ENCODE measurements at places on chromosomes 5 and 9. TPM values are rescaled to one million over a fixed set of nuclear protein-coding genes. Genes with fewer than 3 reads are reported as not detected.

GRCh38 chr5:174362514-174362913 lies 317.0 kb downstream of the NSG2 start:
- H3K4me1 ChIP-seq = no peaks in the 10 kb centered on the region
- H3K4me3 ChIP-seq = no peak overlapping the region
- H3K36me3 ChIP-seq = no peaks in the 10 kb centered on the region
- H3K27ac ChIP-seq = no peak overlapping the region
- H3K27me3 ChIP-seq = no peaks in the 10 kb centered on the region
- DNase-seq = no peak

WWC1 gene
- total RNA-seq = 38.7 TPM

LHFPL2 gene
- 25.7 TPM for total RNA-seq

DNA sequence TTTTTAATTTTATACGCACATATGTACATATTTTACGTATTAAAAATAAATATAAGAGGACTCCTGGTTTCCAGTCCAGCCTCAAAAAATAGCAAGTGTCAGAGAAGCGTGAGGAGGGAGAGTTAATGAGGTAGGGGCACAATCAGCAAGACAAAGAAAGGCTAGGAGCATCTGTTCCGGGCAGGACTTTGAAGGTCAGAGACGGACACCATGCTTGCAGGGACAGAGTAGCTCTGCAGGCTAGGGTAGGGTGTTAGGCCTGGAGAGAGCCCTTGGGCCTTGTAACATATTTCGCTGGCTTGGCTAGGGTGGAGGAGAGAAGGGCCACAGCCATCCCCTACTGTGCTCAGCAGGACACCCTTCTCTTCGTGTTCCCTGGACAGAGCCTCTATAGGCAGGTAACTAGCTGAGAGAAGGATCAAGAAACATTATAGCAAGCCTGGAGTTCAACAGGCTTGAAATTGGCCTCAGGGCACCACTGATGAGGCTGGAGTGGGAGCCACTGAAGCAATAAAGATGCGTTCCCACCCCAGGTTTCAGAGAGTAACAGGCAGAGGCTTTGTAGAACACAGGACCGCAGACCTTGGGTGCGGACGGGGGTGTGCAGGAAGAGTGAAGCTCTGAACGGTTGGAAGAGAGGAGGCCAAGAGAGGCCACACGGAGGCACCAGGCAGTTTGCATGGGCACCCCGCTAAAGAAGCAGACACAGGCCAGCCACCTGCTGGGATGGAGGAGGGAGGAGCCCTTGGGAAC lies 9.7 kb upstream of the IPPK start:
- H3K36me3 ChIP-seq = no peaks in the 10 kb centered on the region
- no peak overlapping the region for H3K27ac ChIP-seq
- no peaks in the 10 kb centered on the region for H3K27me3 ChIP-seq
- no peak for DNase-seq
- H3K4me1 ChIP-seq = no peaks in the 10 kb centered on the region

GRCh38 chr9:113528811-113529210 lies 65.3 kb downstream of the RGS3 start:
- DNase-seq = no peak
- H3K27me3 ChIP-seq = no peaks in the 10 kb centered on the region
- H3K36me3 ChIP-seq = no peaks in the 10 kb centered on the region
- H3K4me1 ChIP-seq = peaks cover 74% of the 10 kb centered on the region
- H3K4me3 ChIP-seq = no peak overlapping the region

RICTOR gene
- 47.8 TPM for total RNA-seq

PCDHA7 gene
- 0.88 TPM for total RNA-seq

SPTAN1 gene
- 307 TPM for total RNA-seq

LCN12 gene
- total RNA-seq = 85.0 TPM

DNA sequence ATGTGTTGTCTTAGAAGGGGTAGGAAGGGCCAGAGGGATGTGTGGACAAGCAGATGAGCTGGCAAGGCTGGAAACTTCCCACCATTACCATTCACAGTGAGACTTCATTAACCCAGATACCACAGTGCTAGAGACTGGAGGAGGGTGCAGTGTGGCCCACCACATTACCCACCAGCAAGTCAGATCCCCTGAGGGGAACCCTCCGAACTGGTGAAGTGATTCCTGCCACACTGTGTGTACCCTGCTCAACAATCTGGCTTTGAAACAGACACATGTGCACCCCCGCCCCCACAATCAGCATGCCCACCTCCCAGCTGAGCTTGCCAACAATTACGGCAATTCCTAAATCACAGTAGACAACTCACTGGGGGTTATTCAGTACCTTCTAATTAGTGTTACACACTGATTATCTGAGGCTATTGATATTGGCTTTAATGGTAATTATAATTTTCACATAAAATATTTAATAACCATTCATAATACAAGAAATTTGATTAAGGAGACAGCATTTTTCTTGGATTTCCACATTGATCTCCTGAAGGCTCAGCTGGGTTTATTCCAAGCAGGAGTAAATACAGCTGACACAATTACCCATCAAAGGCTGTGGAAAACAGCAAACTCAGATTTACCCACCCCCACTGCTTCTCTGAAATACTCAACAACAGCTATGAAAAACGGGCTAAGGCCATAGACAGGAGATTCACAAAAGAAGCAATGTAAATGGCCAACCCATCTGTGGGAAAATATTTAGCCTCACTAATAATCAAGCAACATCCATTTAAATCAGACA lies 169.3 kb upstream of the FSTL4 start:
- no peak overlapping the region for H3K4me3 ChIP-seq
- DNase-seq = no peak
- no peaks in the 10 kb centered on the region for H3K4me1 ChIP-seq
- H3K27me3 ChIP-seq = no peaks in the 10 kb centered on the region

DNA sequence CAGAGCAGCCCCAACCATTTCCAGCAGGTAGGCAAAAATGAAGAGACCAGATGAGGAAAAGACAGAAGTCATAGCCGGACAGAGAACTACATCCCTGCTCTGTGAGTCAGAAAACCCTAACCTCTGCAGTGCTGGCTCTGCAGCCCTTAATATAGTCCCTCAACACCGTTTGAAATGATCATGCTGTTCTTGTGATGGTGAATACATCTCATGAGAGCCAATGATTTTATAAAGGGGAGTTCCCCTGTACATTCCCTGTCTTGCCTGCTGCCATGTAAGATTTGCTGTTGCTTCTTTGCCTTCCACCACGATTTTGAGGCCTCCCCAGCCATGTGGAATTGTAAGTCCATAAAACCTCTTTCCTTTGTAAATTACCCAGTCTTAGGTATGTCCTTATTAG lies 216.8 kb upstream of the RFX3 start:
- H3K4me1 ChIP-seq = no peaks in the 10 kb centered on the region
- no peak overlapping the region for H3K27ac ChIP-seq
- H3K27me3 ChIP-seq = no peaks in the 10 kb centered on the region
- no peaks in the 10 kb centered on the region for H3K36me3 ChIP-seq
- H3K4me3 ChIP-seq = no peak overlapping the region
